Stimulated activated CD4-positive, alpha-beta T cell treated with anti-CD3 and anti-CD28 coated beads, Interleukin-4, amount 100 ng/mL, for 1 hour (primary cell): ENCODE measurements at places on chromosomes 7 and 10.

DNA sequence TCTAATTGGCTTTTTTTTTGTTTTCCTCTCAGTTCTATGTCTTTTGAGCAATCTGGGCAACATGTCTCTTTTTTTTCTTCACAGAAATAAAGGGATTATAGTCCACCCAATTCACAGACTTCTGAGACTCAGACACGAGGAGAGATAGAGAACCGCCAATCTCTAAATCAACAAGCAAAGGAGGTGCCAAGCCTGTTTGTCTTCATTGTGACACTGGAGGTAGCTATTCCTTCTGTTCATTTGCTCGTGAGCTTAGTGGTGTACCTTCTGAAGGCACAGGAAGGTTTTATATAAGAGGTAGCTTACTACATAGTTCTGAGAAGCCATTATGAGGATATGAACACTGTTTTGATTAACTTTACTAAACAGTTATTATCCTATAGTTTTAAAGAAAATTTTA, 6.1 kb downstream of the EPHB6 start:
- no peak for DNase-seq

- DNase-seq = no peak
These were observed 266.2 kb upstream of the RNF32 start for GRCh38 chr7:156374335-156374734.

- no peak for DNase-seq
These were observed 75.3 kb downstream of the INPP5A start for GRCh38 chr10:132612571-132613504.

DNA sequence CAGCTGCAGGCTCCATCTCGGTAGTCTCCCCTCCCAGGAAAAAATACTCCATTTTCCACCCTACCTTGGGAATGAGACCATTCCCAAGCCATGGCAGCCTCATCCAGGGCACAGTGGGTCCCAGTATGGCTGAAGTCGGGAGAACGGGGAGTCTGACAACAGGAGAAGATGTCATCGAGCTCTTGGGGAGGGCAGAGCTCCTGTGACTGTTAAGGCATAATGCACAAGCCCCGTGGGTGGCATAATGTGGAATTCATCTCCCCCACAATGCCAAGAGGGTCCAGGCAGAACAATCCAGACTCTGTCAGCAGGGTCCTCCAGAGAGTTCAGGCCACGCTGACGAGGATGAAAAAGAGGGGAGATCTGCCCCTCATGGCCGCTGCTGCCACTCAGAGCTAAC, 279.4 kb downstream of the PLXNA4 start:
- DNase-seq = no peak

GRCh38 chr10:31847515-31847914, 81.1 kb downstream of the ARHGAP12 start:
- no peak for DNase-seq

- DNase-seq = no peak
These were observed 604.0 kb downstream of the LRMDA start for GRCh38 chr10:76035206-76036110.

DNA sequence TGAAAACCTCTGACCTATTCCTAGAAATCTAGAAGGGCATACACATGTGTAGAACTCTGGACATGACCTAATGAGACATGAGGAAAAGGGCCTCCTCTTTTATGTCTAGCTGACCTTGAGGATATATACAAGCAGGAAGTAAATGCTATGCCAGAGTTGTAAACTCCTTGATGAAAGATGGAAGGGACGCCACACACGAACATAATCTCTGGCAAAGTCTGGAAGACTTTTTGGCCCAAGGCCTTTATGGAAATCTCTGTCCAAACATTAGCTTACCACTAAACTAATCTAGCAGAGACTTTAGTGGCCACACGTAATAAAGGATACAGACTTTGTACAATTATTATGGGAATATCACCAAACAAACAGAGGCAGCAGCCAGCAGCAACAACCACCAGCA, 138.1 kb upstream of the THSD7A start:
- no peak for DNase-seq

DNA sequence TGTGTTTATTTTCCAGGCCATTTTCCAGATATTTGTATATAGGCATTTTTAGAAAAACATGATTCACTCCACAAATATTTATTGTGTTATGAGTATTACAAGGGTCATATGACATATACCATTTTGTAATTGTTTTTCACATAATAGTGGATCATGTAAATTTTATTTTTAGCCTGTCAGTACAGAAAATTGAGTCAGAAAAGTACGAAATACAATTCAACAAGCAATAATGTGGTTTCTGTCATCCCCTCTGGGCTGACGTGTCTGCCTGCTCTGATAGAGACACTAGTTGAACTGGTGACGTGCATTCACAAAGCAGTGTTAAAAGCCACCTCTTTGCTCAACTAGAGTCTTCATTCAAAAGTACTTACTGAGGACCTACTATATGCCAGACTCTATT, 97.9 kb upstream of the STEAP1B start:
- DNase-seq = no peak

DNA sequence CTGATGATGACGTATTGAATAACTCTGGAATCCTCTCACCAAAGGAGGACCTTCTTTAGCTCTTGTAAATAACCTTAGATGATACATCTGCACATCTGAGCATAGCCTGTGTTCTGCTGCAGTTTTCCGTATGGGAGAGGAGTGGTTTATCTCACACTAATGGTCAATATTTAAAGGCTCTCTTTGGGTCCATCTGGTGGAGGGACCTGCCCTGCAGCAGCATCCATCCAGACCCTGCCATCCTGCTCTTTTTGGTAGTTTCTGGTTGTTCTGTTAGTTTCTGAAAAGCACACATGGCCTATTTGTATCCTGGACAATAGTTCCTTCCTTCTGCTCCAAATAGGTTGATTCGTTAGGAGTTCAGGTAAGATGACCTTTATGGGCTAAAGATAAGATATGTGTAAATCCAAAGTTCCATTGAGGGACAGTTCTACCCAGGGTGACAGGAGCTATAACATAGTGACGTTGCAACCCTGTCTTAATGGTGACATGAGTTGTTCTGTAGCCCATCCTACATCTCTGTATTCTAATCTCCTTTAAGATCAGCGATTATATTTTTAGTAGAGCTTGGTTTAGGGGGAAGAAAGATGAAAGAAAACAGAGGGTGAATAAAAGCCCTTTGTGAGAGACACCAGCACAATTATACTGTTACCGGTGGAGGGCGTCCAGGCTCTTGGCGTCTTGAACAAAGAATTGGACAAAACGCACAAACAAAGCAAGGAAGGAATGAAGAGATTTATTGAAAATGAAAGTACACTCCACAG, 60.0 kb upstream of the KLF14 start:
- DNase-seq = no peak

DNA sequence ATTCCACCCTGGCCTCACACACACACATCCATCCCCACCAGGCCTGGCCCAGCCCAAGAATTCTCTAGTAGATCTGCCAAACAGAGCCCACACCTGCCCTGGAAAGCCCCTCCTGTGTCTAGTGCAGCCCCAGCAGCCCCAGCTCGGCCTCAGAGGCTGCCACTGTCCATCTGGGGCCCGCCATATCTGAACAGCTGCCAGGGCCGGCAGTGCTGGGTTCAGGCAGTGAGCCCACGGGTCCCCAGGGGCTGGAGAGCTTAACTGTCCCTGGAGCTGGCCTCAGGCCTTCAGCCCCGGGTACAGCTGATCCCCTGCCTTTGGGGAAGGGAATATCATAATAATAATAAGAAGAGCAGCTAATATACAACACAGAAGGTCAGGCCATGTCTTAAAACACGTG, 574 bp downstream of the MYL10 start:
- DNase-seq = no peak

- no peak for DNase-seq
These were observed 26.8 kb upstream of the C10orf53 start for GRCh38 chr10:49652421-49653272.

DNA sequence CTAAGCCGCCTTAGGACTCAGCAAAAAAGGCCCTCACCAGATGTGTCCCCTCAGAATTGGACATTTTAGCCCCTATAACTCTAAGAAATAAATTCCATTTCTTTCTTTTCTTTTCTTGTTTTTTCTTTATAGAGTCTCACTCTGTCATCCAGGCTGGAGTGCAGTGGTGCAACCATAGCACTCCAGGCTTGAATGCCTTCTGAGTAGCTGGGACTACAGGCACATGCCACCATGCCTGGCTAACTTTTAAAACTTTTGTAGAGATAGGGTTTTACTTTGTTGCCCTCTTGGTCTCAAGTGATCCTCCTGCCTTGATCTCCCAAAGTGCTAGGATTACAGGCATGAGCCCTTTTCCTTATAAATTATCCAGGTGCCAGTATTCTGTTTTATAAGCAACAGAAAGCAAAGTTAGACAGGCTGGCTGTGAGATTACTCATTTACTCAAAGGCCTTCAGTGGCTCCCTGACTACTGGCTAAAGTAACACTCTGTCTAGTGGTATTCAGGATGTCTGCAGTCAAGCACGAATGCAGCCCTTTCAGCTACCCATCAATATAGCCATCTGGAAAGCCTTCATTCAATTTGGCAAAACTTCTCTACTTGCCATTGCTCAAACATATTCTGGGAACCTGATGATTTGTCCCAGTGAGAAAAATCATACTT, 128.6 kb downstream of the ICA1 start:
- no peak for DNase-seq

DNA sequence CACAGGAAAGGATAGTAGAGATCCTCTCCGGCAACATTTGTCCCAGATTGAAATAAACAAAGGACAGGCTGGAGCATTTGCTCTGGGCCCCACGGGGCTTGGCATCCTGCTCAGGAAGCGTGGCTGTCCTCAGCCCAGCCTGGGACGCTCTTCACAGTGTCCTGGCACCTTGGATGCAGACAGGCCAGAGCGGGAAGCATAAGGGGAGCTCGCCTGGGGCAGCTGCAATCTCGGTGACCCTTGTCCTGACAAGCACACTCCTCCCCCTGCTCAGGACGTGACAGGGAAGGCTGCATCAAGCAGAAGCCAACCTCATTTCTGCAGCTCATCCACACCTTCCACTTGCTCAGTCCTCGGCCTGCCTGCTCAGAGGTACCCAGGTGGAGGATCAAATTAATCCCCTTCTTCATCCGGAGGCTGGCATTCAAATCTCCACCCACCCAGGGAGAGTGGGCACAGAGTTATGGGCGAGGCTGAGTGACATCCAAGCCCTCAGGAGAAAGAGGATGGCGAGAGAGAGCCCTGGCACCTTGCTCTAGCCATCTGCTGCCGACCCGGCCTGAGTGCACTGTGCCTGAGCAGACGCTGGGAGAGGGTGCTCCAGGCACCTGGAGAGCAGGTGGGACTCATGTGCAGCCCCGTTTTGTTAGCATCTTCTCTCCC, 47.6 kb downstream of the ABRAXAS2 start:
- no peak for DNase-seq

DNA sequence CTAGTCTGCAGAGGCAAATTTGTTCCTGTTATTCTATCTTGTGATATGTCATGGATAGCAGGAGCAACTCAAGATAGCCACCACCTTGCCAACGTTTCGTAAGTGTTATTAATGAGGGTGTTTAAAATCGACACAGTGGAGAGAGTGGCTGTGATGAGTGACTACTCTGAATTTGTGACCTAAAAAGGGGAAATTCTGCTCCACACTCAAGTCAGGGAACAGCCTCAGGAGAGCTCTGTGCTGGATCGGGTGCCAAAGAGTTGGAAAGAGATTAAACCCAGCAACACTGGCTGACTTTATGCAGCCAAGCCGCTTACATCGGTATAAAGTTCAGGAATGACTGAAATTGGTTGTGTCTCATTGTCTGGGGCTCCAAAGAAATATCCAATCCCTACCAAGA, 9.5 kb downstream of the TACC2 start:
- no peak for DNase-seq

DNA sequence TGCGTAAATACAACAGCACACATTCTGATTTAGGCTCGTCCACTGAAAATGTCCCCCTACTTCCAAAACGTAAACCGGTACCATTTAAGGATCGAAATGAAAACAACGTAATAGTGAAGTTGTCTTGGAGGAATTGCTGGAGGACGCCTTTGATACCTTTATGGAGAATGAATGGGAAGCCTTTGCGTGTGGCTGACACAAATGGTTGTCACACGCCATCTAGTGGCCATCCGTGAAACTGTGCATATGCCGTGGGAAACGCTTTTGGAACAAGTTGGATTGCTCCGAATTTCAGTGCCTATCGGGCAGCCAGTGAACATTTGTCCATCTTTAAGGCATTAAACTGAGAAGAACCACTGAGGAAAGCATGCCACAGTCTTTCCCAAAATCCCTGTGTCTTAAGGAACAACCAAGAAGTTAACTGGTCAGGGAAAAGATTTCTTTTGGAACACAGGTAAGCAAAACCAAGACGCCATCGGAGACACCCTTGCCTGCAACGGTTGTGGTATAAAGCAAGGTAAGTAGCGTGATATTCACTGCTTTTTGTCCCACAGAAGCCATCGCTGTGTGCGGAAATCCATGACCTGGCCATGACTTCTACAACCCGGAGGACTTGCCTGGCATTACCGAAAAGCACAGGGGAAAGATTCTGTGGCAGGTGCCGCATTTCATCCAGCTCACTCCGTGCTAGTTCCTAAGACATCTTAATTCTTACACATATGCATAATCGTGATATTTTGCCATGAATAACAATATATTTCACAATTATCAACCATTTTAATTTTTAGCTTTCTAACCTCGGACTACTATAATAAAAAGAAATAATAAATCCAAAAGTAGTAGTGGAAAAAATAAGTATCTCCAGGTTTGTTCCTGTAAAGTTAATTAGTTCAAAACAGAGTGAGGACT, 100.6 kb downstream of the FAM204A start:
- peak; percentile 63 for DNase-seq

GRCh38 chr7:148031811-148032210, 558.8 kb upstream of the C7orf33 start:
- DNase-seq = no peak

DNA sequence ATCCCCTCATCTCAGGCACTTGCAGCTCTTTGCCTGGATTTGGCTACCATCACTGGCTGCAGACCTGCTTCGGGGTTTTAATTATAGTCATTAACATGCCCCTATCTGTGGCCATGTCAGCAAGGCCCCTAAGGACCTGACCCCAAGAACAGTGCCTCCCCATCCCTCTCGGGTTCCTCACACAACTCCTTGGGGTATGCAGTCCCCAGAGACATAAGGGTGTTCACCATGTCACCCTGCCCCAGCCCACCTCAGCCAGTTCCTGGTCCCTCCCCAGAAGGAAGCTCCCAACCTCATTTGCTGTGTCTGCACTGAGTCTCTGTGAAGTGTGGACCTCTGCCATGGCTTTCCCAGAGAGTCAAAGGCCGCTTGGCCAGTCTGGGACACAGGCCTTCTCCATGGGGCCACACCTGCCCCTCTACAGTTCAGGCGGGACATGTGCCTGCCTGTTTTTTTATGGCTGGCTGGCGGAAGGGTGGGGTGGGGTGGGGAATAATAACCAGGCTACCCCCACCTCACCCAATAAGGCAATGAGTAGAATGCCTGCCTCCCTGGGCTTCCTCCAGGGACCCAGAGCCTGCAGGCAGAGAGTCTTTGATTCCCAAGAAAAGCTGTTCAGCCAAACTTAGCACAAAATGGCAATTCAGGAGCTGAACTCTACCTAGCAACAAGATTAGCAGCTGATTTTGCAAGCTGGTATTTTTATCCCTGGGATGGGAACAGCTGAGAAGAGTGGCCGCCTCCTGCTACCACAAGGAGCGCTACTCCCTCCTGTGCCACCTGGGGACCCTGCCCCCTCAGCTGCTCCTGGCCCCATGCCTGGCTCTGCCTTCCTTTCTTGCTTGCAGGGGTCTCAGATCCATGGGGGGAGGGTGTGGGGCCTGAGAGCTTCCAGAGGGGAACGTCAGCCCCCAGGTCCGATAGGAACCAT, 23.7 kb upstream of the CAMK2B start:
- DNase-seq = no peak

- no peak for DNase-seq
These were observed 86.4 kb downstream of the VPS41 start for GRCh38 chr7:38822549-38822948.
